ENCODE measurements at places on chromosomes 1 and 21.

DNA sequence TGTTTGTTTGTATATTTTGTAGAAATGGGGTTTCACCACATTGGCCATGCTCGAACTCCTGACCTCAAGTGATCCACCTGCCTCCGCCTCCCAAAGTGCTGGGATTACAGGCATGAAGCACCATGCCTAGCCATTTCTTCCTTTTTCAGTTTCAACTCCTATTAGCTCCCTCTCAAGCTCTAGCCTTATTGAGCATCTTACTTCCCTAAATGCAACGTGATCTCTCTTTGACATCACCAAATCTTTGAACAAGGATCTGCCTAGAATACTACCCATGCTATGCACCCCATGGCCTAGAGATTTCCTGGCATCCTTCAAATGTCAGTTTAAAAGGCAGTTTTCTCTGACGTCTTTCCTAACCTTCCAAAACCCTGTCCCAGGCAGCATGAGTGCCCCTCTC, 91.1 kb upstream of the NR5A2 start:
- DNase-seq: no peak

GRCh38 chr1:40162753-40163441, 1.7 kb downstream of the RLF start:
- peak; percentile 34 for DNase-seq

- DNase-seq: no peak
Measured at GRCh38 chr21:36964827-36965719, 1.4 kb downstream of the HLCS start.

GRCh38 chr1:20031836-20032235, 38.2 kb upstream of the PLA2G5 start:
- no peak for DNase-seq

DNA sequence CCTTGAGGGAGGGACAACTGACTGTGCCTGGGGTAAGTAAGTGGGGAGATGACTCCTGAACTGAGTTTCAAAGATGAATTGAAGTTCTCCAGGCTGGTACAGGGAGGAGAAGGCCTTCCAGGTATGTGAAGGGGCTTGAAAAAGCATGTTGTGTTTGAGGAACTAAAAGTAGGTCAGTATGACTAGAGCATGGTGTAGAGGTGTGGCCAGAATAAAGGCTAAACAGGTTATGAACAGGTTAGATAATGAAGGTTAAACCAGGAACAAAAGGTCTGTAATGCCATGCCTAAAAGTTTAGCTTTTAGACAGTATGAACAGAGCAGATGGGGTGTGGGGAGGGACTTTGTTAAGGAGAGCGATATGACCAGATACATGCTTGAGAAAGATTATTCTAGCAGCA, 7.3 kb upstream of the CLSPN start:
- no peak for DNase-seq

- DNase-seq: no peak
Measured at GRCh38 chr1:51624855-51625254, 8.0 kb downstream of the OSBPL9 start.

GRCh38 chr1:206766251-206766856, 4.2 kb upstream of the IL19 start:
- DNase-seq: peak; percentile 84

DNA sequence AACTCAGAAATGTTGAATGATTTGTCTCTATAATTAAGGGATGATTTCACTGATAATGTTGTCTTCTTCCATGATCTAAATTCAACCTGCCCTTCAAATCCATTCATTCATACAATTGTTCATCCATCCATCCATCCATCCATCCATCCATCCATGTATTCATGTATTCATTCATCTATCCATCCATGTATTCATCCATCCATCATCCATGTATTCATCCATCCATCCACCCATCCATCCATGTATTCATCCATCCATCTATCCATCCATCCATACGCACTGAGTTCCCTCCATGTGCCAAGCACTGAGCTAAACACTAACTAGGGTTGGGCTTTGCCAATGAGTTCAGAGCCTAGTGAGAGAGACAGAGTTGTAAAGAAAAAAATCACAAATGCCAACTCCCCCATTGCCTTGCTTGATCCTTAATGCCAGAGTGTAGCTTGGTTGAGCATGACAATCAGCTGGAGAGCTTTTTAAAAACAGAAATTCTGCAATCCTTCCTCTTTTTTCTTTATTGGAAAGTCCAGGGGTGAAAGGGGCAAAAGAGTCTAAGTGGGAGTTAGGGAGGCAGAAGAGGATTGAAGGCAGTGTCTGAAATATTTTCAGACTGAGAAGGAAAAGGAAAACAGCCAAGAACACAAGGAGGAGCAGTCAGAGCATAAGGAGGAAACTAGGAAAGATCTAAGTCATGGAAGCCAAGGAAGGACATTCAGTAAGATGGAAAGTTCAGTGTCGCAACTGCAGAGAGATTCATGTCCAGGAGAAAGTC, 92.4 kb upstream of the ERG start:
- DNase-seq: no peak

GRCh38 chr1:182845894-182846293, 6.7 kb downstream of the DHX9 start:
- no peak for DNase-seq

GRCh38 chr1:170618421-170618820, 45.5 kb upstream of the PRRX1 start:
- no peak for DNase-seq

DNA sequence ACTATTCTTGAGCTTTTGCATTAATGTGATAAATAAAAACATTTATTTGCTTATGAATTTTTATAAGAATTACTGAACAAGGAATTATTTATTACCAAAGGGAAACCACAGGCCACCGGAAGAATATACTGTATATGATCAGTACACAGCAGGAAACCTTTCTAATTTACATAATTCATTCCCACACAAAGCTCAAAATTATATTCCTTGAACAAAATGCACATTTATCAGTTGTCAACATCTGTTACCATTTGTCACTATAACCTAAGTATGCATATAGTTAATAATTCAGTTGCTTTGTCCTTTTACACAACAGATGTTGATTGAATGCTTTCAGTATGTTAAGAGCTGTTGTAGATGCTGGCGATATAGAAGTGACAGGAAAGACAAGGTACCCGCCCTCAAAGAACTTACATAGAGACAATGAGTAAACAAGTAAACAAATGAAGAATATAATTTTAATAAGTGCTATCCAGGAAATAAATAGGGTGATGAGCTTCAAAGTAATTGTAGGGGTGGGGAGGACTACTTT, 27.2 kb downstream of the VPS45 start:
- no peak for DNase-seq

DNA sequence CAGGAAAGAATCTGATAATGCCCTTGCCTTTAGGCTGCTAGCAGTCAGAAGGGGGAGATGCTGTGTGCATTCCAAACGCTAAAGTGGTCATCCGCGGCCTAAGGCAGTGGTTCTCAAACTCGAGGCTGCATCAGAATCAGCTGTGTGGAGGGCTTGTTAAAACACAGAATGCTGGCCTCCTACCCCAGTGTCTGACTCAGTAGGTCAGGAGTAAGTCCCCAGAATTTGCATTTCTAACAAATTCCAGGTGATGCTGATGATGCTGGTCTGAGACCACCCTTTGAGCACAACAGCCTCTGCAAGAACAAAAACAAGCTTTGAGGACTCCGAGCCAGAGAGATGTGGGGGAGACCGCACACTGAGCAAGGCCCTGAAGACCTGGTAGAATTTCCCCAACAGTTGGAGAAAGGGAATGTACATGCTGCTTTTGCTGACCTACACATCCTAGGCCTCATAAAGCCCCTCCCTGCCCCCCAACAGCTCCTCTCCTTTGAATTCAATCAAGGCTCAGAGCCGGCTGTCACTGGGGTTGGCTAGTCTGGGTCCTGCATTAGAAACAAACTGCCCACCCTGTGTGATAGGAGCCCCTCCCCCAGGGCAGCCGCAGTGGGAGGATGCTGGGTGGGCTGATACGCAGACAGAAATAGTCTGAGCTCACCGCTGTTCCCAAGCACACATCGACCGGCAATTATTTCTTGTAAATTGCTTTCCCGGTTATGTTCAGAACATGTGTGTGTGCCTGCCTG, 27.1 kb downstream of the SHISAL2A start:
- no peak for DNase-seq

- no peak for DNase-seq
Measured at GRCh38 chr21:45011911-45012661, 62.3 kb upstream of the ADARB1 start.

GRCh38 chr1:20498116-20498515, 9.8 kb downstream of the MUL1 start:
- DNase-seq: no peak

- DNase-seq: no peak
Measured at GRCh38 chr1:91545506-91546300, 45.1 kb downstream of the CDC7 start.

DNA sequence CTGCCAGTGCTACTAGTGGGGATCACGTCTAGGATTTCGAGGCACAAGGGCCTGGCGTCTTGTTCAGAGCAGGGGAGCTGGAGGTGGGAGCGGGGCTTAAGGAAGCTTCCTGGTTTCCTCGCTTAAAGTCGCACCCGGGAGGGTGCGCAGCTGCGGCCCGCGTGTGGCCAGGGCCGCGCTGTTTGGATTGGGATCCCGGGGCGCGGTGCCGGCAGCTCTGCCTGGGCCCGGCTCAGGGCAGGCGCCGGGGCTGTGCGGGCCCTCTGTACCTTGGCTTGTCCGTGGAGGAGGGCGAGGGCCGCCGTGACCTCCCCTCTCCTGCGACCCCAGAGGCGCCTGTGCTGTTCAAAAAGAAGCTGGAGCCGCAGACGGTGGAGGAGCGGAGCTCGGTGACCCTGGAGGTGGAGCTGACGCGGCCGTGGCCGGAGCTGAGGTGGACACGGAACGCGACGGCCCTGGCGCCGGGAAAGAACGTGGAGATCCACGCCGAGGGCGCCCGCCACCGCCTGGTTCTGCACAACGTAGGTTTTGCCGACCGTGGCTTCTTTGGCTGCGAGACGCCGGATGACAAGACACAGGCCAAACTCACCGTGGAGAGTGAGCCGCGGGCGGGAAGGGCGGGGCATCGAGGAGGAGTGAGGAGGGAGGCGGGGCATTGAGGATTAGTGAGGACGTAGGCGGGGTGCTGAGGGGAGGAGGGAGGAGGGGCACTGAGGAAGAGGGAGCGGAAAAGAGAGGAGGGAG, 67.8 kb downstream of the OBSCN start:
- DNase-seq: peak; percentile 94

GRCh38 chr1:176522310-176522845, 59.4 kb downstream of the PAPPA2 start:
- no peak for DNase-seq

GRCh38 chr1:174556392-174556791, 108.6 kb downstream of the GPR52 start:
- no peak for DNase-seq

- no peak for DNase-seq
Measured at GRCh38 chr1:63533931-63534330, 10.6 kb downstream of the EFCAB7 start.

DNA sequence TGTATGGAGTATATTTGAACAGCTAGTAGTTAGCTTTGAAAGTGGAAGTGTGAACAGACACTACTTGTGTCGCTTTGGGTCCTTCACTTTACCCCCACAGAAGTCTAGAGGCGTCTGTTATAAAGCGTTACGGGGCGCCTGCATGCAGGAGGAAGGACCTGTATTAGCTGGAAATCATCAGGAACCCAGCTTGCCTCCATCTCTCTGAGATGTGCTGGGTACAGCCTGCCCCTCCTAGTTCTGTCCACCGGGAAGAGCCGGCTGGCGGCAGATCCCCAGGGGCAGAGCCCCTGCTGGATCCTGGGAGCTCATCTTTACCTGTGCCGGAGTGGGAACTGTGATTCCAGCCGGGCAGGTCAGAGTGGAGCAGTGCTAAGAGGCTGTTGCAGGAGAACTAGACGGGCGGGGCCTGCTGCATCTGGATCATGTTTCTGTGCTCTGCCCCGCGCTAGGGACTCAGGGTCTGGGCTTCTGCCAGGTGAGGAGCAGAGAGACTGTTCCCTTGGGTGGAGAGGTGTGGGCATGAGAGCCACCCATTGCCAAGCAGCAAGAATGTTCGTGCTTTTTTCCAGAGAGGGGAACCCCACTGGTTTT, 22.3 kb upstream of the SPSB1 start:
- DNase-seq: no peak

DNA sequence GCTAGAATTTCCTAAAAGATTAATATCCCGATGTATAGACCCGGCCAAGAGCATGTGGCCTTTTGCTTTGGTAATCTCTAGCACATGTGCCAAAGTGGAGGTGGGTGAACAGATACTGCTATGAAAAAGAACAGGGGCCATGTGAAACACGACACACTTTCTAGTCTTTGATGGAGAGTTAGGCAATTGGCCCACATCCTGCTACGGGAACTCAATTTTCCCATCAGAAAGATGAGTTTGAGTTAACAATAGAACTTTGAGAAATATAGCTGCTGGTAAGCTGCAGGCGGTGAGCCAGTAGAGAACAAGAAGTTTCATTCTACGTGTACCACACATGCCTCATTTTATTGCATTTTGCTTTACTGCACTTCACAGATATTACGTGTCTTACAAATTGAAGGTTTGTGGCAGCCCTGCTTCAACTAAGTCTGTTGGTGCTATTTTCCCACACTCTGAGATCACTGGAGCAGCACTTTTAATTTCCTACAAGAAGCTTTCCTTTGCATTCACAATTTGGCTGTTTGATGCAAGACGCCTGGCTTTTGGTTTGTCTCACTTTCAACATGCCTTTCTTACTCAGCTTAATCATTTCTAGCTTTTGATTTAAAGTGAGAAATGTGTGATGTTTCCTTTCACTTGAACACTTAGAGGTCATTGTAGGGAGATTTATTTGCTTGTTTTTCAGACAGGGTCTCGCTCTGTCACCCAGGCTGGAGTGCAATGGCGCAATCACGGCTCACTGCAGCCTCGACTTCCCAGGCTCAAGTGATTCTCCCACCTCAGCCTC, 46.3 kb downstream of the HTR6 start:
- peak; percentile 76 for DNase-seq

Measured in activated CD4-positive, alpha-beta memory T cell treated with anti-CD3 and anti-CD28 coated beads for 36 hours (primary cell).